NCI-H1694 treated with DMSO at 0.1 percent for 48 hours (cell line): ENCODE measurements at places on chromosomes 1 and 21.

GRCh38 chr1:225389843-225390242 is 38.0 kb downstream of the LBR start:
- no peak for DNase-seq

DNA sequence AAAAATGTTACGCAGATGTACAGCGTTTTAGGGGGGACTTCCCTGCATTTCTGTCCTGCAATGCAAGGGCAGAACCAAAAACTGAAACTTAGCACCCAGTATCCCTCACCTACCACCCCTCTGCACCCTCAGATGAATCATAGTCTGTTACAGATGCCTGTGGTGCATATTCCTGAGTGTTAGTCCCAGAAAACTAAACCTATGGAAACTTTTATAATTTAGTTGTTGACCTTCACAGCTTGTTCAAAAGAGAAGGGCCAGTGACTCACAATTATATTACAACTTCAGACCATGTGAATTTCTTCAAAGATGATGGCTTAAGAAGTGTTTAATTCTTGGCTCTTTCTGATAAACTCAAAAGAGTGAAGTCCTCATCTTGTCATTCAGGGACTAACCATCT is 5.8 kb downstream of the PTGER3 start:
- DNase-seq: no peak

DNA sequence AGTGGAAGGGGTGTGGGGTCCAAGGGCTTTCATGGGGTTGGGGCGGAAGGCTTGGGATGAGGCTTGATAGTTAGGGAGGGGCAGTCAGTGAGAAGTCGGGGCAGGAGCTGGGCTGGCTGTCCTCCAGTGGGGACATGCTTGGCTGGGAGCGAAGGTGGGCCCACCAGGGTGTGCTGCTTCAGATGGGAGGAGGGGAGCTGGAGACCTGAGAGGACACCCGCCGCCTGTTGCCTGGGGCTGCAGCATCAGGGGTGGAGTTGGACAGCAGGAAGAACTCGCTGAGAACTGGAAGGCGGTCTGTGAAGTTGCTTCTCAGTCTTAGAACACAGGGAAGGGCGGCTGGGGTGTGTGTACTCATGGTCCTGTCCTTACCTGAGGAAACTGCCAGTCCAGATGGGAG is 1.6 kb downstream of the THEM5 start:
- no peak for DNase-seq

DNA sequence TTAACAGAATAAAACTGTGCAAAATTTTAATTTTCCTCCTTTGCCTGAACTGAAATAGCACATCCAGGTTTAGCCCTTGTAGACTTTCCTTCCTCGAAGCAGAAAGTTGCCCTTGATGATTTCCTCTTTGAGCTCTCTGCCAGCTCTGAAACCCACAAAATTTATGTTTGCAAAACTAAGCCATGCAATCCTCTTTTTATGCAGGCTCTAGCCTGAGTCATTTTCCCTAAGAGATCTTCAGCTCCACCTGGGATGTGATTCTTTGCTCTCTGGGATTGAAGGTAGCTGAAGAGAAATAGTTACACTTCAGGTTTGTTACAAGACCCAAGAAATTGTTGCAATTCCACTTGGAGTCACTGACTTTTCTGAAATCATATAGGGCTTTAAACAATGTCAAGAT is 1.4 kb upstream of the F3 start:
- no peak for DNase-seq
